ENCODE measurements at places on chromosomes 1 and 21.
A peak's percentile ranks its signal among the peaks of the same experiment; 100 is the strongest.

DNA sequence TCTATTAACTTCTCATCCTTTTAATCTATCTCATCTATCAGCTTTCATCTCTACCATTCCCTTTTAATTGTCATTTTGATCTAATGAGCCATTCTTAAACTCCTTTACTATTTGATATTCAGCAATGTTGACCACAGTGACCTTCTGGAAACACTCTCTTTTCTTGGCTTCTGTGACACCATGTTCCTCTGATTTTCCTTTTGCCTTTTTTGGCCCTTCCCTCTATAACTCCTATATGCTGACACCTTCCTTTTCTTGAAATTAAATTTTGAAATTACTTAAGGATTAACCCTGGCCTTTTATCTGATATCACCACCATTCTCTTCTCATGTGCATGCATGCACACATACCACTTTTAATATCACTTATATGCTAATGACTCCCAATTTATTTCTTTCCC is 41.2 kb upstream of the SAMSN1 start:
- no peak for DNase-seq

DNA sequence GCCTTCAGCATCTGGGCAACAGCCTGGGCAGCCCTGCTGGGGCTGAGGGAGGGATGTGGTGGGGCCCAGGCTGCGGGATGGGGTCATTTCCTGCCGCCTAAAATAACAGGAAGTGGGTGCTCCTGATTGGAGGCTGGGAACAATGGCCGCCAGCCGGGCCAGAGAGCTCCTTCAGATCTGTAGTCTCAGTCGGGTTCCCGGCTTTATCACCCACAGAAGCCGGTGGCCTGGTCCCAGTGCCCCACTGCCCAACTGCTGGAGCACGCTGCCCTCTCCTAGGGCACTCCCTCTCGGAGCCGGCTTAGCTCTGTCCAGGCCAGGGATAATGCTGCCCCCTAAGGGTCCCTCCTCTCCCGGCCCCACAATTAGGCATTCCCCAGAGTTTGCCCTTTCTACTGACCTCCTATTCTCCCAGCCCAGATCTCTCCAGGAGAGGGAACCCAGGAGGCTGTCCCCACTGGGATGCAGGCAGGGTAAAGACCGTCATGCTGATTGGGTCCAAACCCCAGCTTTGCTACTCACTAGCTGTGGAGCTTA is 5.1 kb downstream of the MAP7D1 start:
- DNase-seq = peak; percentile 60

DNA sequence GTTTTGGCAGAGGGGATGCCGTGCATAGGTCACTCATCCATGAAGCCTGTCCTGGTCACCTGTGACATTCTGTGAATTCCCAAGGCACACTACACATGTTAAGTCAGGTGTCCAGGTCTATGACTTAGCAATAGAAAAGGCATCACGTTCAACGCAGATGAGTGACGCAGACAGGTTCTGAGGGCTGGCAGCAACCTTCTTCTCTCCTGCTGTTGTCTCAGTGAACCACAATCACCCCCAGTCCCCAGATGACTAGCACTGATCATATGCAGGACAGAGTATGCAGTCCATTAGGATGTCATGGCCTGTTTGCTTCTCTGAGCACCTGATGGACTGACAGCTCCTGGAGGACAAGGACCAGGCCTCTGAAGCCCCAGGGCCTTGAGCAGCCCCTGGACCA is 157.8 kb upstream of the KAZN start:
- DNase-seq = no peak

- no peak for DNase-seq
Observed at GRCh38 chr1:3461238-3461933, 6.9 kb downstream of the ARHGEF16 start.

DNA sequence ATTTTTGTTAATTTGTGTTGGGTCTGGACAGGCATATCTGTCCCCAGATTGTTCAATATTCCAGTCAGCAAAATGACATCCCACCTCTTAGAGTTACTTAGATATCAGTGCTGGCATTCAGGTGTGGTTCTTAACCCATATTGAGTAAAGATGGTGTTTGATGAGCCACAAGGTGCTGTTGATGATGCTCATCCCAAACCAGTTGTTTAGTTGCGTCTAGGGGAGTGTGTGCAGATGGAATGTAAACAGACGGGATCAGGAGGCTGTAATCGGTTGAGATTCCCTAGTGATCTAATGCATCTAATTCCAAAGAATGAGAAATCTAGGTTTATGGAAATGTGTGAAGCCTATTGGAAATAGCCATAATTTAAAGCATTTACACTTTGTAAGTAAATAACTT is 1.1 kb downstream of the HOOK1 start:
- no peak for DNase-seq

DNA sequence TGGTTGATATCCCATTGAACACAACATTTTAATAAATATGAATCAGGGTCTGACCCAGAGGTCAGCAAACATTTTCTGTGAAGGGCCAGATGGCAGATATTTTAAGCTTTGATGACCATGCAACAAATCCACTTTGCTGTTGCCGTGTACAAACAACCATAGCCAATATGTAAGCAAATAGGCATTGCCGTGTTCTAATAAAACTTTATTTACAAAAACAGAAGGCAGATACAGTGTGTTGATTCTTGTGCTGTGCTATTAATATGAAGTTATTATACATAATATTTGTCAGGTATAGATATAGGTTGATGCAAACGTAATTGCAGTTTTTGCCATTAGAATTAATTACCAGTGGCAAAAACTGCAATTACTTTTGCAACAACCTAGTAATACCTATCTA is 8.8 kb upstream of the XCL1 start:
- no peak for DNase-seq

All from SK-MEL-5 (cell line).